Esophagus muscularis mucosa (tissue), 4 donors: ENCODE measurements at places on chromosomes 3 and 15. TPM values are rescaled to one million over a fixed set of nuclear protein-coding genes. Genes with fewer than 3 reads are reported as not detected.

- no peaks in the 10 kb centered on the region for H3K36me3 ChIP-seq
- H3K4me1 ChIP-seq: no peaks in the 10 kb centered on the region
- H3K27me3 ChIP-seq: no peaks in the 10 kb centered on the region
- H3K4me3 ChIP-seq: no peak overlapping the region
Measured at GRCh38 chr15:53675832-53676231, 83.6 kb downstream of the WDR72 start.

GRCh38 chr15:28952666-28953491 lies 67.1 kb downstream of the APBA2 start:
- no peak overlapping the region for H3K27ac ChIP-seq
- H3K27me3 ChIP-seq: no peaks in the 10 kb centered on the region
- no peak overlapping the region for H3K4me3 ChIP-seq
- DNase-seq: no peak

The ERICH6 gene
- not detected for total RNA-seq

DNA sequence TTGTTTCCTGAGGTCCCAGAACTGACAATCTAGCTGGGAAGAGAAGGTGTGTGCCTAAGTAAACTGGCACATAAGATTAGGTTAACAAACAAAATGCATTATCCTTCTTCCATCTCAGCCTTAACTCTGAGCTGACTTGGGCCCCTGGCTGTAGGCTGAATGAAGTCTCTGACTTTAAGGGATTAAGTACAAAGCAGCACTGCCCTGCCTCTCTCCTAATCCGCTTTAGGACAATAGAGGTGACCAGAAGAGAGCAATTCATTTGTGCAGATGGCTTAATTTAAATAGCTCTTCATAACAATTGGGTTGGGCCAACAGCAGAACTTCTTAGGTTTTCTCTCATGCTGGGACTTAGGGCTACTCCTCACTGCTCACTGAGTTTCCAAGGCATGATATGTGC lies 181.6 kb upstream of the SOX14 start:
- H3K4me1 ChIP-seq: no peaks in the 10 kb centered on the region
- H3K4me3 ChIP-seq: no peak overlapping the region
- no peak for DNase-seq
- H3K27ac ChIP-seq: no peak overlapping the region

DNA sequence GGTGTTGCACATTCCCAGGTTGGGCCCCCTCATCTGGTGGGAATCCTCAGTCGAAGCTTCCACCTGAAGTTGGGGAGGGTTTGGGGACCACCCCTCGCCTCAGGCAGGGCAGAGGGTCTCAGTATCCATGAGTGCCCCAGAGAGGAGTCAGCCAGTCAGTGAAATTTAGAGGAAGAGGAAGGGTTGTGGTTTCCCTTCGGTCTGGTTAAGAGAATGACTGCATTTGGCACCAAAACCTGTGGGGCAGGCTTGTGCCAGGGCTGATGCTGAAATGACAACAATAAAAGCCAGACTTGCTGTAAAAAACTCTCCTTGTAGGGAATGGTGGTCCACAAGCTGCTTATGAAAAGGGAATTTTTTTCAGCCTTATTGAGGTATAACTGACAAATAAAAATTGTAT lies 22.6 kb downstream of the LMCD1 start:
- H3K27me3 ChIP-seq: no peaks in the 10 kb centered on the region
- H3K27ac ChIP-seq: peak overlapping the region; percentile 10
- peaks cover 22% of the 10 kb centered on the region for H3K36me3 ChIP-seq
- H3K4me3 ChIP-seq: no peak overlapping the region
- H3K4me1 ChIP-seq: peaks cover 18% of the 10 kb centered on the region

The FSTL1 gene
- 701 TPM for total RNA-seq

DNA sequence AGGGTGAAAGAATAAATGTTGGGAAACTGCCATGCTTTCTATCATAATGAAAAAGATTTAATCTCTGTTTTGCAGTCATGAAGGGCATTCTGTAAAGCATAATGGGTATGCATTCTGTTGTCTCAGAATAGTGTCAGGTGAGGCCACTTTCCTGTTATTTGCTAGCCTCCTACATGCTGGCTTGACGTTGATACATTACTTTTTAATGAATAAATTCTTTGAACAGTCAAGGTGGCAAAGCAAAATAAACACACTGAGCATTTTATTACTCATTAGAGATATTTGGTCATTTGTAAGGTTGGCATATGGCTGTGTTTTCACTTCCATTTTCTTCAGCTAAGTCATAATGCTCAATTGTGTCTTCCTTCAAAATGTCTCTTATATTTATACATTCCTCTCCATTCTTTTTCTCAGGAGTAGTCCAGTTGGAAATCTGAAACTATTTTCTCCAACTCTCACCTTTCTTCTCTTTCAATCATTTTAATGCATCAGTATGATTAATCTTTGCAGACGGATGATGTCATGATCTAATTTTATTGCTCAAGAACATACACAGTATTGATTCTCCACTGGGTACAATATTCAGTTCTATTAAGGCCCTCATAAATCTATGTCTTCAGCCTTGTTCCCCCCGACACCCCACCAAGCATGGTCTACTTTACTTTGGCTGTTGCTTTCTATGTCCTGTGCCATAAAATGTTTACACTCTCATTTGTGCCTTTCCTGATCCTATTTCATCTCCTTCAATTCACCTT lies 290.7 kb downstream of the GBE1 start:
- no peak overlapping the region for H3K27ac ChIP-seq
- H3K4me1 ChIP-seq: no peaks in the 10 kb centered on the region
- H3K4me3 ChIP-seq: no peak overlapping the region
- H3K27me3 ChIP-seq: no peaks in the 10 kb centered on the region
- DNase-seq: no peak

DNA sequence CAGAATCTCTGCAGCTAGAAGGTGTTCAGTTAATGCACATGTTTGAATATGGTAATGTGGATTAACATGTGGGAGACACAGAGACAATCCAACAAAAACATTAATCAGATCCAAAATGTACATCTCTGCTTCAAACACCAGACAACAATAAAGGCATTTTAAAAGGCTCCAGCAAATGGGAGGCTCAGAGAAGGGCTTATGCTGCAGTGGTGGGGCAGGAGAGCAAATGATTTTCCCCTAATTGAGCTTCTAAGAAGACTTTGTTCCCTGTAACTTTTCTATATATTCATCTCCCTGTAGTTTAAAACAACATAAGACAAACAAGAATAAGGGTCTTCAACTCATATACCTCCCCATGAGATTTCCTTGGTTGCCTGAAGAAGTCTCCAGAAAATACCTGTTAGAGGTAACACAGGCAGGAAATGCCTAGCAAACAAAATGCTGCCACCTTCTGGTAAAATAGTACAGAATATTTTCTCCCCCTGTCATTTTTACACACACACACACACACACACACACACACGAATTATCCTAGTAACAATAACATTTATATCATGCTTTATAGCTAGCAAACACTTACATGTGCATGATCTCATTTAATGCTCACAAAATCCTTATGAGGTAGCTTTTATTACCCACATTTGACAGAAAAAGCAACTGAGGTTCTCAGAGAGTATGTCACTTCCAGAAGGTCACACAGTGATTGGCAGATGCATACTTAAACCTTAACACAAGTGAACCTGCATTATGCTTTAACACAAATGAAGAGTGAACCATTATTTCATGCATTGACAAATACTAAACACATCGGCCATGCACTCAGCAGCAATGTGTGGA lies 123.4 kb upstream of the MB21D2 start:
- peak; percentile 5 for DNase-seq
- no peaks in the 10 kb centered on the region for H3K4me1 ChIP-seq
- H3K36me3 ChIP-seq: no peaks in the 10 kb centered on the region
- no peak overlapping the region for H3K27ac ChIP-seq
- no peak overlapping the region for H3K4me3 ChIP-seq

- DNase-seq: no peak
- no peaks in the 10 kb centered on the region for H3K27me3 ChIP-seq
Measured at GRCh38 chr3:62632510-62633294, 242.5 kb downstream of the CADPS start.
